Motor neuron (in vitro differentiated cells): ENCODE measurements at places on chromosomes 3 and 15. TPM values are rescaled to one million over a fixed set of nuclear protein-coding genes. Genes with fewer than 3 reads are reported as not detected.

GRCh38 chr3:17967111-17967510 is 224.7 kb upstream of the TBC1D5 start:
- ATAC-seq, result no peak

Gene IMPG2
- total RNA-seq, result 1.2 and 1.3 TPM in 2 replicates

Gene EXD1
- total RNA-seq, result 0.14 TPM in 1 of 2 replicates, not detected in the other

Gene RTP1
- total RNA-seq, result 0.18 and 0.42 TPM in 2 replicates

- ATAC-seq, result no peak
Measured at GRCh38 chr15:77504306-77504705, 83.6 kb downstream of the HMG20A start.

GRCh38 chr3:43019006-43019809 is 40.1 kb downstream of the GASK1A start:
- no peak for ATAC-seq

Gene RAB6B
- total RNA-seq, result 6.7 and 7.7 TPM in 2 replicates

- no peak for ATAC-seq
Measured at GRCh38 chr3:174495311-174495710, 363.8 kb upstream of the NAALADL2 start.

- ATAC-seq, result no peak
Measured at GRCh38 chr3:94009608-94010007, 18.8 kb downstream of the STX19 start.

GRCh38 chr3:153163393-153163724 is 1.3 kb downstream of the RAP2B start:
- ATAC-seq, result no peak

- ATAC-seq, result peak; percentile 84
Measured at GRCh38 chr3:56783644-56784447, 17.9 kb downstream of the ARHGEF3 start.

DNA sequence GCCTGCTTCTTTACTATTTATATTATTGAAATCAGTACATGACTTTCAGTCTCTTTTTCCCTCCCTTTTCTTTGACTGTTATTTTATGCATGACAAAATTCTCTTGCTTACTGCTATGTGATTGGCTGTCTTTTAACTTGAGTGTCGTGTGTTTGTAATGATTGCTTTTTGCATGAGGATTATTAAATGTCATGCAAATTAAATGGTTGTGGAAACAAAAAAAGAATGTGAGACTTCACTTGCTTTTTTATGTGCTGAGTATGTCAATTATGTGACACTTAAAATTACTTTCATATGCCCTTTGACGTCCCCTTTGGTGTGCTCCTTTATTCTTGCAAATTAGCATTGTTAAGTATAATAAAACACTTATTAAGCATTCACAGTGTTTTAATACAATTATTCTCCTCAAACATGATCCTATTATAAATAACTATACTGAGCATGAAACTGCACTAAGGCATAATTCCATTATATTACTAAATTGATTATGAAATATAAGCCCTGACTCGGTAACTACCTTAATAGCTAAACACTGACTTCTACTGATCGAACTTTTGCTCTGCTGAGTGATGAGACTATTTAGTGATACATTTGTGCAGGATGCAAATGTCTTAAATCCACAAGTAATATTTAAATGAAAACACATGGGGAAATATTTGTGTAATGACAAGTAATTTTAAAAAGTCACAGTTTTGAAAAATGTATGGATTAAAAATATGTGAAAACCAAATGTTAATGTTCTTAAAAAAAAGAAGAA is 401.7 kb downstream of the NLGN1 start:
- ATAC-seq, result no peak

Gene APBA2
- total RNA-seq, result 33.8 and 34.5 TPM in 2 replicates

DNA sequence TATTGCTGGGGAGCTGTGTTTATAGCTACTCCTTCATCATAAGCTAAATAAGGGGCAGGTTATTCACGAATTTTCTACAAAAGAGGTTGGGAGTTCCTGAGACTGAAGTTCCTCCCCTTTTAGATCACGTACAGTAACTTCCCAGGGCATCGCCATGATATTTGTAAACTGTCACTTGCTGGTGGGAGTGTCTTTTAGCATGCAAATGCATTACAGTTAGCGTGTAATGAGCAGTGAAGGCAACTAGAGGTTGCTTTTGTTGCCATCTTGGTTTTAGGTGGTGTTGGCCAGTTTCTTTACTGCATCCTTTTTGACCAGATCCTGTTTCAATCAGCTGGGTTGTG is 64.4 kb downstream of the IL12A start:
- ATAC-seq, result no peak

DNA sequence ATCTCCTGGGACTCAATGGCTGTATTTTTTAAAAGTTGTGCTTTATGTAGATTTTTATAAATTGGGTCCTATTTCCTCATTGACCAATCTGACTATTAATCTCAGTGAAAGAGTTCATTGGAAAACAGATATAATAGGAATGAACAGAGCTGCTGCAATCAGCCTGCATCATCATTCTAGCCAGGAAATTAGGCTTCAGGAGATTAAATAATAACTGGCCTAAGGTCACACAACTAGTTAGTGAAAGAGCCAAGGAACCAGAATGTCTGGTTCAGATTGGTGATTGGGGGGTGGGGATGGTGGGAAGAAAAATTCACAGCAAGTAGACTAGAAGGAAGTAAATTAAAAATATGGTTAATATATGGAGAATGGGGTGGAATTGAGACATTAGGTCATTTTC is 180.9 kb upstream of the ROPN1 start:
- no peak for ATAC-seq

GRCh38 chr15:83322061-83322460 is 37.6 kb upstream of the BNC1 start:
- no peak for ATAC-seq

Gene GOLGA6L24
- not detected in 2 replicates for total RNA-seq

DNA sequence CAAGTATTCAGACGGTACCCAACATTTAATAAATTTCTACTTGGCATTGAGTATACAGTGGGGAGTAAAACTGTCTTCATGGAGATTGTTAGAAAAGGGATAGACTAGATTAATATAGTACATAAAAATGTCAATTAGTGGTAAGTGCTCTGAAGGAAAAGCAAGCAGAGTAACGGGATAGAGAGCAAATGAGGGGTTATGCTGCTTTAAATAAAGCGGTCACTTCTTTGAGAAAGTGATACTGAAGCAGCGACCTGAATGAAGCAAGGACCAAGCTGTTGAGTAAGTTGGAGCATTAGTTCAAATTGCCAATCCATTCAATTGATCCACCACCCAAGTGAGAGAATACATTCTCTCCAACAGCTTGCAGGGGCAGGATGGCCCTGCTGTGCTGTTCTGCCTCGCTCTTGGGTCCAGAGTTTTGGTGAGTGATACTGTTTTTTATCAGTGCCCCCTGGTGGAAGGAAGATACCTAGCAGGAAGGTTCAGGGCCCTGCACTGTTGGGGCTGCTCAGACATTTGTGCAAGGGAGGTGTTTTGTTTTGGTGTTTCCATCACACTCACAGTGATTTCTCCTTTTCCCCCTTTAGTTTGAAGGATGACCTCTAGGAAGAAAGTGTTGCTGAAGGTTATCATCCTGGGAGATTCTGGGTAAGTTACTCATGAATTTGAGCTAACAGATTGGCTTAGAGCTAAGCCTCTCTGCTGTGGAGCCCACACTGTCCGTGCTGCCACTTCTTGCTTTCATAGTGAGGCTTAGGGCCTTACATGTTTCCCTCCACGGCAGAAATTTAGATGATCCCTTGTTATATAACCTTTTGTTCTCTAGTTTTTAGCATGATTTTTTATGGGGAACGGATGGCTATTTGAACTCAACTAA is 69.0 kb downstream of the RAB7A start:
- peak; percentile 86 for ATAC-seq

GRCh38 chr3:42601896-42602581 is 1.6 kb downstream of the NKTR start:
- no peak for ATAC-seq

- ATAC-seq, result no peak
Measured at GRCh38 chr15:51620122-51620521, 2.4 kb downstream of the DMXL2 start.

- no peak for ATAC-seq
Measured at GRCh38 chr15:70765504-70766281, 2.3 kb upstream of the UACA start.
